Uterus (tissue), 4 donors: ENCODE measurements at places on chromosomes 7 and 10.
A peak's percentile ranks its signal among the peaks of the same experiment; 100 is the strongest.

- H3K27ac ChIP-seq: peak overlapping the region; percentile 98
- H3K4me1 ChIP-seq: no peaks in the 10 kb centered on the region
- no peaks in the 10 kb centered on the region for H3K27me3 ChIP-seq
- DNase-seq: no peak
Observed at GRCh38 chr10:117543225-117544003, 868 bp downstream of the EMX2 start.

DNA sequence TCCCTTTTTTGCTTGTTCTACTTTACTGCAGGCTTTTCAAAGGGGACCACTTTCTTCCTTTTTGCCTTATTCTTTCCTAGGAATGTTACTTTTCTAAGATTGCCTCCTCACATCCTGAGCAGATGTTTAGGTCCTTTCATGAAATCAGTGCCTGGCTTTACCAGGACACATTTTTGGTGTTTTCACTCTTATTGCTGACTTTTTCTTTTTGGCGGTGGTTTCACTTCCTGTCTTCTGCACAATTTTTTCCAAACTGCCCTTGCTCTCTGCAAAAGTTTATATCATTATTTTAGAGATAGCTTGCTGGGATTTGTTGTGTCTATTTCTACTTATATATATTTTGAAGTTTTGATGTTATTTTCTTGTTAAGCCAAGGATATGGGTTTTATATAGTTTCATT lies 332.2 kb upstream of the MTPN start:
- no peaks in the 10 kb centered on the region for H3K4me1 ChIP-seq
- H3K27me3 ChIP-seq: no peaks in the 10 kb centered on the region
- H3K27ac ChIP-seq: no peak overlapping the region
- no peak for DNase-seq
- no peaks in the 10 kb centered on the region for H3K36me3 ChIP-seq

- H3K36me3 ChIP-seq: no peaks in the 10 kb centered on the region
- H3K27me3 ChIP-seq: no peaks in the 10 kb centered on the region
- no peak for DNase-seq
- no peak overlapping the region for H3K4me3 ChIP-seq
Observed at GRCh38 chr7:24178811-24179570, 105.0 kb upstream of the NPY start.

DNA sequence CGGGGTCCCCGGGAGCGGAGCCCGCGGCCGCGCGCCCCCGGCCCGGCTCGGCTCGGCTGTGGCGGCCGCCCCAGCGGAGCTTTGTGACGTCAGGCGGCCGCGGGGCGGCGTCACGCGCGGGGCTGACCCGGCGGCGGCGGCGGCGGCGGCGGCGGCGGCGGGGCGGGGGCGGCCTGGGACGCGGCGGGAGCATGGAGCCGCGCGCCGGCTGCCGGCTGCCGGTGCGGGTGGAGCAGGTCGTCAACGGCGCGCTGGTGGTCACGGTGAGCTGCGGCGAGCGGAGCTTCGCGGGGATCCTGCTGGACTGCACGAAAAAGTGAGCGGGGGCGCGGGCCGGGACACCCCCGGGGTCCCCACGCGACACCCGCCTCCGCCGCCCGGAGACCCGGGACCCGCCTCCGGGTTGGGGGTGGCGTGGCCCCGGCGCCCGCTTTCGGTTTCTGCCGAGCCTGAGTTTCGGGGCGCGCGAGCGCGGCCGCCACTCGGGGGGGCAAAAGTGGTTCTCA lies at the start of gene PWWP2B:
Gene PWWP2B (plus strand): TSS at position 165 of the 506 bp plus-strand sequence. CDS start 27 bp downstream, at position 192.
- peaks cover 20% of the 10 kb centered on the region for H3K4me1 ChIP-seq
- peak within 1 kb of the TSS; percentile 98 for H3K27ac ChIP-seq
- peak within 1 kb of the TSS; percentile 98 for H3K4me3 ChIP-seq
- no peaks in the 10 kb centered on the region for H3K36me3 ChIP-seq
- peak; percentile 64 for DNase-seq

GRCh38 chr7:45701701-45702510 lies 127.7 kb downstream of the ADCY1 start:
- H3K4me3 ChIP-seq: no peak overlapping the region
- no peaks in the 10 kb centered on the region for H3K4me1 ChIP-seq
- H3K27ac ChIP-seq: no peak overlapping the region
- no peak for DNase-seq
- H3K36me3 ChIP-seq: no peaks in the 10 kb centered on the region
- no peaks in the 10 kb centered on the region for H3K27me3 ChIP-seq

GRCh38 chr7:143284591-143285469 lies at the start of gene TMEM139:
Gene TMEM139, plus strand, starts transcription at chr7:143284958. Its CDS starts 1,000 bp downstream, at chr7:143285958.
- H3K27me3 ChIP-seq: no peaks in the 10 kb centered on the region
- H3K4me1 ChIP-seq: no peaks in the 10 kb centered on the region
- DNase-seq: no peak

- H3K4me3 ChIP-seq: no peak overlapping the region
- DNase-seq: peak; percentile 64
- no peaks in the 10 kb centered on the region for H3K27me3 ChIP-seq
- H3K36me3 ChIP-seq: no peaks in the 10 kb centered on the region
Observed at GRCh38 chr7:16739863-16740622, 13.5 kb upstream of the TSPAN13 start.

GRCh38 chr10:88791924-88792323 lies 10.6 kb upstream of the LIPM start:
- no peak overlapping the region for H3K27ac ChIP-seq
- H3K27me3 ChIP-seq: no peaks in the 10 kb centered on the region
- H3K4me3 ChIP-seq: no peak overlapping the region
- no peaks in the 10 kb centered on the region for H3K36me3 ChIP-seq
- H3K4me1 ChIP-seq: no peaks in the 10 kb centered on the region
- DNase-seq: no peak

DNA sequence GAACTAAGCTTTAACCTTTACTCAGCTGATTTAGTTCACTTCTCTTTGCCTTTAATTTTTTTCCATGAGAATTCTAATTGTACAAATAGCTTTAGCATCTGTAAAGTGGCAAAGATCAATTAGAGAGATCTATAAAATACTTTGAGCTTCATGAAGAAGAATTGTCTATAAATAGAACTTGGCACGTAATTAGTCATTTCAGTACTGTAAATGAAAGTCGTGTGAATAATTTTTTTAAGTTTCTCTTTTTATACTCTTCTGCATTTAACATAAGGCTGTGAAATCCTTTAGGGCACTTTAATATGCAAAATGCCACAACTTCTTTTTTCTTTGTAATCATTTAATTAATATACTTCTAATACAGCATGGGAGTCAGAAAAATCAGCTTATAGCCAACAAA lies 177.8 kb downstream of the CSTF2T start:
- H3K27me3 ChIP-seq: no peaks in the 10 kb centered on the region
- no peak overlapping the region for H3K27ac ChIP-seq
- DNase-seq: no peak
- H3K36me3 ChIP-seq: no peaks in the 10 kb centered on the region

GRCh38 chr7:90879924-90880323 lies 283.8 kb downstream of the CDK14 start:
- DNase-seq: no peak
- H3K4me3 ChIP-seq: no peak overlapping the region
- H3K27ac ChIP-seq: no peak overlapping the region
- H3K4me1 ChIP-seq: no peaks in the 10 kb centered on the region

DNA sequence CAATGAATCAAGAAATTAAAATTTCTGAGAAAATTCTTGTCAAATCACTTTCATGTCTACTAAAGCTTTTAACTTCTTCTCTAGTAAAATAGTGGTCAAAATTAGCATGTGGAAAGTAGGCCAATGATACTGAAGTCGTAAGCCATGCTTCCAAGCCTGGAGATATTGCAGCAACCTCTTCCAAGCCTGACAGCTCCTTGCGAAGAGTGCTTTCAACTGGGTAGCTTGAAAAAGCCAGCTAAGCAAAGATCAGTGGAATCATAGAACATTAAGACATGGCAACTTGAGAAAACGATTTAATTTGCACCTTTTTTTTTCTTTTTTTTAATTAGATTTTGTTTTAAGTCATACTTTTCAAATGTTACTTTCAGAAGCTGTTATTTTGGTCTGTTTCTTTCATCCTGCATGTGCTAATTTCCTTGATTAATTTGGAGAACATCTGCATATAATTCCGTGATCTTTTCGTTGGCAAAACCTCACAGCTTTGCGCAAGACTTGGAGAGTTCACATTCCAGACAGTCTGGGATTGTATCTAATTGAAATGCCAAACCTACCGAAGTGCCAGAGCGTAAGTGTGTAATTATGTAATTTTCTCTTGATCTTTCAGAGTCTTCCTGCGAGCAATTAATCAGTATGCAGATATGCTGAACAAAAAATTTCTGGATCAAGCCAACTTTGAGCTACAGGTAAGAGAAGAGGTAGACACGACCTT lies 142.2 kb upstream of the INSYN2A start:
- DNase-seq: peak; percentile 23
- no peaks in the 10 kb centered on the region for H3K36me3 ChIP-seq
- H3K27me3 ChIP-seq: no peaks in the 10 kb centered on the region
- H3K4me3 ChIP-seq: no peak overlapping the region
- H3K27ac ChIP-seq: no peak overlapping the region

DNA sequence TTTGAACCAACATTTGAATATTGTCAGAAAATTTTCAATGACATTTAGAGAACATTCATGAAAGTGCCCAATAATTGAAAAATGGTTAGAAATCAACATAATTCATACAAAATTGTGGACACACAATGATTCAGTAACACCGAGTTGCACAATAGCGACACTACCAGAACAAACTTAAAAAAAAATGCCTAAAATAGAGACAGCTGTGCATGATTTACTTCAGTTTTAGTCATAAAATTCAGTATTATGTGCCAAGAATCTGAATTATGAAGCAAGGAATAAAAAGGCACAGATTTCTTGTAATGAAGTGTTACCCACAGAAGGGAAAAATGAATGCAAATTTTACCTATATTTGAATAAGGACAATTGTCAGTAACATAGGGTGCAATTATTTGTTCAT lies 396.0 kb downstream of the SEMA3D start:
- H3K27ac ChIP-seq: no peak overlapping the region
- no peak for DNase-seq
- H3K4me3 ChIP-seq: no peak overlapping the region
- H3K27me3 ChIP-seq: no peaks in the 10 kb centered on the region
- H3K36me3 ChIP-seq: no peaks in the 10 kb centered on the region

DNA sequence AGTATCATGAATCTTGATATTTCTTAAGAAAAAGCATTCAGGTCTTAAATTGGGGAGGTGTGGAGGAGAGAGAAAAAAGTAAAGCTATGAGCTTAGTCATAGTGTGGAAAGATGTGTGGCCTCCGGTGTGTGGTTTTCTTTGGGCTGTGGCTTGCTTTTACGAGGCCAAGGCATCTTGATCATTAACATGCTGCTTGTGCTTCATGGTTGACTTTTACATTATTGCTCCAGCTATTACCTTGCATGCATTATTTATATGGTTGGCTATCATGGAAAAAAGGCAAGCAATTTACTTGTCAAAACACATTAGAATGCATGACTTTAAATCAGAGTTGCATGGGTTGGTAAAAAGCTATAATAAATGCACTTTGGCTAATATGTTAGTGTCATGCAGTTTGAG lies 300.7 kb upstream of the ADARB2 start:
- no peaks in the 10 kb centered on the region for H3K36me3 ChIP-seq

DNA sequence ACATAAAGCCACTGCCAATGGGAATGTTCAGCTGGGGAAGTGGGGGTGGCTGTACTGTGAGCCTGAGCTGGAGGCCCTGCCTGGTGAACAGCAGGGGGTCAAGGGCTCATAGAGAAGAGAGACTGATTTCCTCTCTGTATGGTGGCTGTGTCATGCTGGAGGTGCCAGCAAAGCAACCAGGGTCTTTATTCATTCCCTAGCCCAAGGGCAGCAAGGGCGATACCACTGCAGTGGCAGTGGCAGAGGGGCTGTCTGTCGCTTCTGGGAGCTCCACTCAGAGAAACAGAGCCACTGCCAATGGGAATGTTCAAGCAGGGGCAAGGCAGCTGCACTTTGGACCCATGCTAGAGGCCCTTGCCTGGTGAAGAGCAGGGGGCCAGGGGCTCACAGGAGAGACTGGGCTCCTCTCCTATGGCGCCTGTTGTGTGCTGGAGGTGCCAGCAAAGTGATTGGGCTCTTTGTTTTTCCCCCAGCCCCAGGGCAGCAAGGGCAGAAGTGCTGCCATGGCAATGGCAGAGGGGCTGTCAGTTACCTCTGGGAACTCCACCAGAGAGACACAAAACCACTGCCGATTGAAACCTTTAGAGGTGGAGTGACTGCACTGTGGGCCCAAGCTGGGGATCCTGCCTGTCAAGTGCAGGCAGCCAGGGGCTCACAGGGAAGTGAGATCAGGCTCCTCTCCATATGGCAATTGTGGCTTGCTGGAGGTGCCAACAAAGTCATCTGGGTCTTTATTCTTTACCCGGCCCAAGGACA lies 545.1 kb downstream of the SH2D4B start:
- no peaks in the 10 kb centered on the region for H3K36me3 ChIP-seq
- no peak overlapping the region for H3K27ac ChIP-seq
- H3K4me3 ChIP-seq: no peak overlapping the region
- no peaks in the 10 kb centered on the region for H3K27me3 ChIP-seq
- no peak for DNase-seq

DNA sequence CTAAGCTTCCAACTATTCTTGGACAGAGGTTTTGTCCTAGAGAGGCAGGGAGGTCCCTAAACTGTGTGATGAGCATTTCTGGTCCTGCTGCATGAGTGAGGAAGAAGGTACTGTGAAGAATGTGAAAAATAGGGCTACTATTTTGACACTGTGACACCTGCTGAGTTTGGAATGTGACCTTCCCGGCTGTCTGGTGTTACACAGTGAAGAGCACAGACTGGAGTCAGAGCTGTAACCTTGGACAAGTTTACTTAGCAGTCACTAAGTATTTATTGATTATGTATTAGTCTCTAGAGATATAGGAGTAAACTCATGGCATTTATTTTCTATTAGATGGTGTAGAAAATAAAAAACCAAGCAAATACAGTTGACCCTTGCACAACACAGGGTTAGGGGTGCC lies 12.3 kb downstream of the GOLGA7B start:
- no peak for DNase-seq
- no peak overlapping the region for H3K4me3 ChIP-seq
- no peaks in the 10 kb centered on the region for H3K36me3 ChIP-seq
- no peak overlapping the region for H3K27ac ChIP-seq

- DNase-seq: no peak
- H3K27me3 ChIP-seq: no peaks in the 10 kb centered on the region
- H3K4me3 ChIP-seq: no peak overlapping the region
Observed at GRCh38 chr10:61786728-61787127, 114.8 kb upstream of the ARID5B start.

DNA sequence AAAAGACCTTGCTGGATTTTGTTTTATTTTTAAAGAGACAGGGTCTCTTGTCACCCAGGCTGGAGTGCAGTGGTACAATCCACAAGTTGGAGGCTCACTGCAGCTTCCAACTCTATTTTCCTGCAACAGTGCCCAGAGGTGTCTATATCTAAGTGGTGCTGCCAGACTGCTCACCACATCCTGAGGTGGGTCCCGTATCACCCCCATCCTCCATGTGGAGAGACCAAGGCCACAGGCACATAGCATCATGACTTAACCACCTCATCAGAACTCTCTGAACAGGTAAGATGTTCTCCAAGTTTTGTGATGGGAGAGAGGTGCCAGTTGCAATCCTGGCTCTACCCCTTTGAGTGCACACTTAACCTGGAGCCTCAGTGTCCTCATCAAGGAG lies 98.2 kb downstream of the RNF216 start:
- H3K27me3 ChIP-seq: no peaks in the 10 kb centered on the region
- H3K36me3 ChIP-seq: no peaks in the 10 kb centered on the region
- H3K4me3 ChIP-seq: no peak overlapping the region
- no peak for DNase-seq
- H3K4me1 ChIP-seq: peaks cover 15% of the 10 kb centered on the region

GRCh38 chr10:96044736-96045135 lies 1.4 kb downstream of the CCNJ start:
- no peak for DNase-seq
- H3K27me3 ChIP-seq: no peaks in the 10 kb centered on the region

- H3K36me3 ChIP-seq: no peaks in the 10 kb centered on the region
- H3K27ac ChIP-seq: no peak within 1 kb of the TSS
- H3K4me3 ChIP-seq: peak within 1 kb of the TSS; percentile 31
- no peaks in the 10 kb centered on the region for H3K27me3 ChIP-seq
- H3K4me1 ChIP-seq: peaks cover 11% of the 10 kb centered on the region
Observed at GRCh38 chr7:12570534-12571461, at the start of gene SCIN. Gene SCIN, plus strand, starts transcription at chr7:12570720. Its CDS starts 67 bp downstream, at chr7:12570787.
